Neuronal stem cell (in vitro differentiated cells): ENCODE measurements at places on chromosomes 13 and 19.

DNA sequence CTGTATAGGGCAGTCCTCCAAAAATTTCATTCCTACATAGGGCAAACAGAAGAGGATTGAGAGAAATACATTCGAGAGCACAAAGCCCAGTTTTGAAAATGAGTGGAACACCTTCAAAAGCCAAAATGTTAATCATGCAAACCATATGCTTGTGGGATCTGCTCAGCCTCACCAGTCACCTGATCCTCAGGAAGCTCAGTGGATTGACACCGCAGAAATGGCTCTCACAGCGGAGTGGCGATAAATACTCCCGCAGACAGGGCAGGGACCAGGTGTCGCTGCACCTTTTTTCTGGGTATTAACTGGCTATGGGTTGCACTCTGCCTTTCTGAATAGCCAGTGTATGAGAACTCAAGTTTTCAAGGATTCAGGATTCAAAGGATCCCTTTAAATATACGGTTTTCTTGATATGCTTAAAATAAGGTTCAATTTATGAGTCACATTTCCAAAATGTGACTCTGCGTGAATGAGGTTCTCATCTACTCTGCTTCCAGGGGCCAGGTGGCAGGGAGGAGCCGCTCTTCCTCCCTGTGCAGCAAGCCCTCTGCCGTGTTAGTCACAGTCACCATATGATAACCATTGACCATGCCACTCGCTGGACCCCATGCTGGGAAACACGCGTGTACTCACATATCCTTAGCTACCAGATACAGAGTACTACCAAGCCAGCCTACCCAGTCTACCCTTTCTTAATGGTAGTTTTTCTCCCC lies 18.3 kb upstream of the DHRS12 start:
- no peak for DNase-seq

DNA sequence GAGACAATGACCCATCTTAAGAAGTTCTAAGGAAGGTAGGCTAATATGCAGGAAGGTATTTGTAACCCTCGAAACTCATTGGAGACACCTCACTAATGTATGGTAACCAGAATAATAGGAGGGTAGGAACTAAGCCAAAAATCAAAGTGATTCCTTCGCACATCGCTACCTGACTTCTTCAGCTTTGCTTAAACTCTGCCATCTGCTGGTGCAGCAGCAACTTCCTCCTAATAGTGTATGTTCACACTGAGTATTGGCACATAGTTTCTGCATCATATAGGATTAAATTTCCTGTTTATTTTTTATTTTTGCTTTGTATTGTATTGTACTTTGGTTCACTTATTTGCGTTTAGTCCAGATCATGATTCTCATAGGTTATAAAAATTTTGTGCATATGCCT lies 676.2 kb downstream of the GPC5 start:
- DNase-seq, result peak; percentile 4

- no peak for DNase-seq
Observed at GRCh38 chr13:70964124-70964523, 855.9 kb upstream of the KLHL1 start.

DNA sequence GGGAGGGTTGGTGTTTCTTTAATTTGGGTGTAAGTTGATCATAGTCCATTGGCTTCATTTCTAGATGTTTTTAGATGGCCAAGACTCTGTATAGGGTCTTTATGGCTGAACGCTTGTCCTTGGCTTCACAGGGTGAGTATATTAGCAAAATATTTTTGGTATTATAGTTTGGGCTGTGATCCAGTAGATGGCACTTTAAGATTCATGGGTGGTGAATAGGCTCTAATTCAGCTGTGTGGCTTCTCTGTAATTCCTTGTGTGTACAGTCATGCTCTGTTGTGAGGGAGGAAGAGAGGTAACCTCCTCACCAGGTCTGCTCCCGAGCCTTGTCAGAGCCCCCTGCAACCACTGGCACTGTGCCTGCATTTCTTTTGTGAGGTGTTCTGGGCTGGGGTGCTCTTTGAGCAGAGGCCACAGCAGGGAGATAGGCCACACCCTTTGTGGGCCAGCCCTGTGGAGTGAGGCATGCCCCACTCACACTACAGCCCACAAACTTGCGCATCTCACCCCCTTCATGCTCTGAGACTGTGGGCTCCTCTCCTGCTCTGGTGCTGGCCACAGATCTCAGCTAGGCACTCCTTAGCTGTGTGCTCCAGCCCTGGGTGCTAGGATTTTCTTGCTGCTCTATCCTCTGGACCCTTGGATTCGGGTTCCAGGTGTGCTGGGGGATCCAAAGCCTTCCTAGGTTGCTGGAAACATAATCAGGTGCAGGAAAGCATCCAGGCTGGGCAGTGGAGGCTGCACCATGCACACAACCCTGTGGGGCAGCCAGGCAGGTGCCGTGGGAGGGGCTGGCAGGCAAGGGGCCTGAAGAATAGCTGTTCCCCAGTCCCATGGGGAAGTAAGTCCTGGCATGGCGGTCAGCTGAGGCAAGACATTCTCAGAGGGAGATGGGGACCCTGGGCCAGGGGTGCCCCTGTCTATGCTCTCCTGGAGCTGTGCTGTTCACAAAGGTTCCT lies 193.9 kb downstream of the GPC5 start:
- DNase-seq, result no peak

- DNase-seq, result no peak
Observed at GRCh38 chr19:17205237-17206140, 9.7 kb upstream of the USE1 start.

GRCh38 chr19:41016488-41017071 lies 25.5 kb downstream of the CYP2B6 start:
- no peak for DNase-seq

GRCh38 chr19:11767633-11768133 lies 883 bp downstream of the ZNF441 start:
- no peak for DNase-seq

- DNase-seq, result no peak
Observed at GRCh38 chr13:40484101-40484800, 182.2 kb downstream of the FOXO1 start.

DNA sequence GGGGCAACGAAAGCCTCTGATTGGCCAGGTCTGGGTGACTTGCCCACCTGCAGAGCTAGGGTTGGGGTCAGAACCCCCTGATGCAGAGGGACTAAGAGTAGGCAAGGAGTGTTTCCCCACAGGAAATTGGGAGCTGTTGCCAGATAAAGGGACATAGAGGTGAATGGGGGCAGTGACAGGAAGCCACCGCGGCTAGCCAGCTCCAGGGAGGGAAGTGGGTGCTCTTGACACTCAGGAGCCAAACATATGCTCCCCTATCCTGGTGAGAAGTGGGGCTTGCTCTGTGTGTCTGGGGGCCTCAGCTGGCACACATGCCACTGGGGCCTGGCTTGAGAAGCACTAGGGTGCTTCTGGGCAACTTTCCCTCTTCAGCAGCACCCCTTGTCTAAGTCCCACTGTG lies 26.0 kb downstream of the WDR88 start:
- no peak for DNase-seq

DNA sequence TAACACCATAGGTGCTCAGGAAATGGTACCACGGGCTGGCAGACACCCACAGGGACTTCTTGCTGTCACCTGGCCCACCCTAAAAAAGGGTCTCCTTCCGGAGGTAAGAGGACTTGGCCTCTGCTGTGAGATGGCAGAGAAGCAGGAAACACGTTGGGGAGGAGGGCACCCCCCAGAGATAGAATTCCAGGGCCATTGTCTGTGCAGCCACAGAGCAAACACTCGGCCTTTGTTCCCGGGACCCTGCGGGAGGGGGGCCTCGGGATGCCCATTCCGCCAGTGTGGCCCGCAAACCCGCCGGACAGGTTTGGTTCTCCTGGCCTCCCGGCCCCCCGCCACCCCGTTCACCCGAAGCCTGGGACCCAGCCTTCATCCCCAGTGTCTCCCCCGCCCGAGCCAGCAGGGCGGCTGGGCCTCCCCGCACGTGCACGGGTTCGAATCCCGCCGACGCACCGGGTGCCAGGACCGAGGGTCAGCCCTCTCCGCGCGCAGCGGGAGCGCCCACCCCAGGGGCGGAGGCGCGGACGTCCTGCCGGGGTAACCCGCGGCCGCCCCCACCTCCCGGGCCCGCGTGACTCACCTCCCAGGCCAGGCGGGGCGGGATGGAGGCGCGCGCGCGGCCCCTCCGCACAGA lies 714 bp downstream of the PLPP2 start:
- DNase-seq, result no peak

DNA sequence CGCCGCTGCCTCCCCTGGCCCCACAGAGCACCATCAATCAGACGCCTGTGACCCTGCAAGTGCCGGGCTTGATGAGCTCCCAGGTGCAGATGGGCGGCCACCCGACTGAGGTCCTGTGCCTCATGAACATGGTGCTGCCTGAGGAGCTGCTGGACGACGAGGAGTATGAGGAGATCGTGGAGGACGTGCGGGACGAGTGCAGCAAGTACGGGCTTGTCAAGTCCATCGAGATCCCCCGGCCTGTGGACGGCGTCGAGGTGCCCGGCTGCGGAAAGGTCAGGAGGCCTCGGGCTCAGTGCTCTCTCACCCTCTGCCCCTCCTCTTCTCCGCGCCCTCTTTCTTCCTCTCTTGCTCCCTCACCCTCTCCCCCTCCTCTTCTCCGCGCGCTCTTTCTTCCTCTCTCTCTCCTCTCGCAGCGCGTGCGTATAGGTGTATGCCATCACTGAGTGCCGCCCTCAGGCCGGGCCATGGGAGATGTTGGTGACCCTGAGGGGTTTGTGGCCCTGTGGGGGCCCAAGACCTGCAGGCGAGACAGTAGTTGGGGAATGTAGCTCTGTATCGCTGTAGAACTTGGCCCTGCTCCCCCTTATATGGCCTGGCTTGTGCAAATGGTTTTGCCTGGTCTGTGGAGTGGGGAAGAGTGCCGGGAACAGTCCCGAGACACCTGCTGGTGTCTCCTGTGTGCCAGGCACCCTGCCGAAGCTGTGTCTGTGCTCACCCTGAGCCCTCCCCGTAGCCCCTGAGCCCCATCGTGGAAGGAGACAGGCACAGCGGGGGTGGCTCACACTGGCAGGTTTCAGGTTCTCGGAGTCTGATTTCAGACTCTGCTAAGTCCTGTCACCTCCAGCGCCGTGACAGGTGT lies 5.4 kb upstream of the EPN1 start:
- no peak for DNase-seq

GRCh38 chr13:50214514-50214913 lies 199.3 kb downstream of the KCNRG start:
- DNase-seq, result no peak
